ENCODE measurements at places on chromosomes 1 and 21.
A peak's percentile ranks its signal among the peaks of the same experiment; 100 is the strongest.

- peak; percentile 87 for DNase-seq
These were observed 9.0 kb downstream of the SLC9A1 start for GRCh38 chr1:27145934-27146354.

DNA sequence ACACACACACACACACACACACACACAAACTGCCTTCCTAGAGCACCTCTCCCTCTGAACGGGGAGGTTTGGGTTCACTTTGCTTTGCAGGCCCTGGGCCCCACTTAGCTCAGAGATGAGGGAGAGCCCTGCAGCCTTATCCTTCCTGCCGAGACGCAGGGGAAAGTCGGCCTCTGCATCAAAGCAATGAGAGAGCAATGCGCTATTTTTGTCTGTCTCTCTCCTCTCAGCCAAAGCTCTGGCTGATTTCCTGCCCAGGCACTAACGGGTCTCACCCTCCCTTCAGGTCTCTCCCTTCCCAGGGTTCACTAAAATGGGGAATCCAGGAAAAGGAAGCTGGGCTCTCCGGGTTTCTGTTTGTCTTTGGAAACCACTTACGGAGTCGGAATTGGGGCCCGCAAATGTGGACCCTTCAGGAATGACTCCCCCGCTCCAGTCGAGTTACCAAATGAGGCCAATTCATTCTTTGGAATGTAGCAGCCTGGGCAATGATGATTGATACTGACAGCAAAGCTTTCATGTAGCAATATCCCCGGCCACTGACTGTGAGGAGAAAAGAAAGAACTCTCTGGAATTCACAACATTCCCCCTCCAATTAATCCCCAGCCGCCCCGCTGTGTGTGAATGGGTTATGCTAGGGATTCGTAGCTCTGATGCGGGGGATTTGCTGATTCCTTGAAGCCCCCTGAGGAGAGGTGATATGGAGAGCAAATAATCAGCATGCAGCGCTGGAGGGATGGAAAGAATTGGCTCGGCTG is 61.5 kb upstream of the WLS start:
- DNase-seq: peak; percentile 91

GRCh38 chr1:20787840-20788795 is 1.0 kb upstream of the HP1BP3 start:
- peak; percentile 50 for DNase-seq

DNA sequence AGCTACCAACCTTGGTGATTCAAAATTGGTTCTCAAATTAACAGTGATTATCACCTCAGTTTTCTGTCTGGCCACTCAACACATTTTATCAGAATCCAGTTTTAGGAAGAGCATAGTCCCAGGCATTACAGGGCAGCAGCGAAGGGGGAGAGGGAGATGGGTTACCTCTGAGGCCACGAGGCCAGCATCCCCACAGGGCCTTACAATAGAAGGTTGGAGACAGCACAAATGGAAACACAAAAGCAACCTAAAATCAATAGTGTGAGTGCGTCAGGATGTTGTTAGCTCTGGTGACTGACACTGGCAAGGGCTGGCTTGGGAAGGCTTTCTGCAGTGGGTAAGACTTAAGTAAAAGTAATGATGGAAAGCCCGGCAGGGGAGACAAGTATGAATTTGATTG is 79.5 kb downstream of the JAK1 start:
- no peak for DNase-seq

DNA sequence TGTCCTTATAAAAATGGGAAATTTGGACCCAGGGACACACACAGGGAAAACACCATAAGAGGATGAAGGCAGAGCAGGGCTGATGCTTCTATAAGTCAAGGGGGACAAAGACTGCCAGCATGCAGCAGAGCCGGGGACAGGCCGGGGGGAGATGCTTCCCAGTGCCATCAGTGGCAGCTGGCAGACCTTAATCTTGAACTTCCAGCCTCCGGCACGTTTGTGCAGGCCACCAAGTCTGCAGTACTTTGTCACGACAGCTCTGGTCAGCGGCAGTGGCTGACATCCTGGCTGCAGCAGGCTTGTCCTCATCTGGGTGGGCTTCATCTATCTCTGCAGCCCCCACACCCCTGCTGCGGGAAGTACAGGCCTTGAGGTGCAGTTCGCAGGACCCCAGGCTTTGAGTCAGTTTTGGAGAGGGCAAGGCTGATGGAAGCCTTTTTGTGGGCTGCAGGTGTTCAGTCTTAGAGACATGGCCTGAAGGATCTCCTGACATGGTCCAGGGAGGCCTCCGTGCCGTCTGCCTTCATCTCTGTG is 186.0 kb downstream of the DYRK1A start:
- DNase-seq: no peak

- DNase-seq: peak; percentile 10
These were observed 449 bp downstream of the EPS15 start for GRCh38 chr1:51518586-51519047.

- DNase-seq: no peak
These were observed 1.7 kb downstream of the GABPB2 start for GRCh38 chr1:151072224-151072623.

DNA sequence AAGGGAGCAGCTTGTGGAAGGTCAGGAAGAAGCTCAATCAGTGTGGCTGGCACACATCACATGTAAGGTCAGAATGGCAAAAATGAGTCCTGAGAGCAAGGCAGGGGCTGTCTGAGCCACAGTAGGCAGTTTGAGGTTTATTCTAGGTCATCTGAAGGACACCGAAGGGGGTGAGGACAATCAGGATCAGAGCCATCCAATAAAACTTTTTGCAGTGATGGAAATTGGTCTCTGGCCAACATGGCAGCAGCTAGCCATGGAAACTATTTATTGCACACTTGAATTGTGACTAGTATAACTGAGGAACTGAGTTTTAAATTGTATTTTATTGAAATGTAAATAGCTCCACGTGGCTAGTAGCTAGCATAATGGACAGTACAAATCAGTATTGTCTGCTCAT is 97.0 kb upstream of the CACNA1E start:
- DNase-seq: no peak

DNA sequence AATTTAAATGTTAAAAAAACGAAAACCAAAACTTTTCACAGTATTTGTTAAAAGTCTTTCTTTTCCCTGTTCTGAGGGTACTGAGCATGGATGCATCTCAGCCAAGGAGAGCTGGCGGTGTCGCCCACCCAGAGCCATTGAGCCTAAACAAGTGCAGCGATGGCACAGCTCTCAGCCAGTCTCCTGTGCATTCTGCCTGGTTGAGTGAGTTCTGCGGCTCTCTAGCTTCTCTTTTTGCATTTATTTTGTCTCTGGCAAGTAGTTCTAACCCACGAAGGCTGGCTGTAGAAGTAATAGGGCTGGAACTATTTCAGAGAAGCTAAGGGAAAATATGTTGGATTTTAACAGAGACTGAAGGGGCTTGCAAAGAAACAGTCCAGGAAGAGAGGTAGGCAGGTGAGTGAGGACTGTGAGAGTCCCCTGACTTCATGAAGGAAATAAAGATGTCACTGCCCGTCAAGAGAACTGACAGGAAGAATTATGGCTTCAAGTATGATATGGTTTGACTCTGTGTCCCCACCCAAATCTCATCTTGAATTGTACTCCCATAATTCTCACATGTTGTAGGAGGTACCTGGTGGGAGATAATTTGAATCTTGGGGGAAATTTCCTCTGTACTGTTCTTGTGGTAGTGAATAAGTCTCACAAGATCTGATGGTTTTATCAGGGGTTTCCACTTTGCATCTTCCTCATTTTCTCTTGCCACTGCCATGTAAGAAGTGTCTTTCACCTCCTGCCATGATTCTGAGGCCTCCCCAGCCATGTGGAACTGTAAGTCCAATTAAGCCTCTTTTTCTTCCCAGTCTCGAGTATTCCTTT is 35.7 kb upstream of the LIN9 start:
- no peak for DNase-seq

DNA sequence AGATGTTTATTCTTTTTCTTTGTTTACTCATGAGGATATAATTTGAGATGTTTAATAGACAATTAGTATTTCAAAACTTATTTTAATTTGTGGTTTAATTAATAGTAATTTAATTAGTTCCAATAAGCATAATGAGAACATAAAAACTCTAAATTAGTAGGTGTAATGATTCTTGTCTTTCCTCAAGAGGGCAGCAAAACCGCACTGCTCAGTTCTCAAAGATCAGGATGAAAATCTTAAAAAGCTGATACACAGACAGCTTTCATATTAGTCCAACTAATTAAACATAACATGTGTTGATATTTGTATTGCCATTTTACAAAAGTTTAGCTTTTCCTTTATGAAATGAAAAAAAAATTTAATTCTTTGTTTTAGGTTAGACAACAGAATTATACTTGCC is 106.7 kb upstream of the C21orf91 start:
- peak; percentile 13 for DNase-seq

- no peak for DNase-seq
These were observed 33.0 kb upstream of the SH2D1B start for GRCh38 chr1:162444903-162445302.

DNA sequence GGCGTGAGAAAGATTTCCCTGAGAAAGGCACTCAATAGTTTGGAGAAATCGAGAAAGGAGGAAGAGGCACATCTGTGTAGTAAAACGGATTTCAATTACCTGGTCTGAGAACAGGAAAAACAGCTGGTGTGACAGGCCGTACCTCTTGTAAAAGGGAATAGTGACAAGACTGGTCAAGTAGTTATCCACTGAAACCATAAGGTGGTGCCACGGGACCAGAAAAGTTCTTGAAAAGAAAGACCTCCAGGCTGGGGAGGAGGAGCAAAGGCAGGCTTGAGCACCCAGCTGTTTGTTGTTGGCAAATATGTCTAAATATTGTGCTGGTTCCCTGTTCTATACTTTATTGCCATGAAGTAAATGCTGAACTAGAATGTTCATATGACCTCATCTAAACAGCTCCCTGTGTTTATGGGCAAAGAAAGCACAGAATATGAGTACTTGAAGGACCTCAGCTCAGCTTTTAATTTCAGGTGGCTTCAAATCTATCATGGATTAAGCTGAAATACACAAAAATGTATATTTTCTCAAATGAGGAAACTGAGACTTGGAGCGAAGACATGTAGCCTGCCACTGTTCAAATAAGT is 4.0 kb downstream of the HAO2 start:
- peak; percentile 16 for DNase-seq

Measured in fibroblast of skin of right quadriceps (primary cell).